ENCODE measurements at places on chromosomes 1 and 21. TPM values are rescaled to one million over a fixed set of nuclear protein-coding genes. Genes with fewer than 3 reads are reported as not detected.

IGFN1 gene
- 1.2 TPM for total RNA-seq

PCP4 gene
- total RNA-seq = not detected

LCE1E gene
- total RNA-seq = not detected

FMN2 gene
- total RNA-seq = not detected

CD84 gene
- not detected for total RNA-seq

CFHR2 gene
- not detected for total RNA-seq

ESRRG gene
- total RNA-seq = not detected

DNA sequence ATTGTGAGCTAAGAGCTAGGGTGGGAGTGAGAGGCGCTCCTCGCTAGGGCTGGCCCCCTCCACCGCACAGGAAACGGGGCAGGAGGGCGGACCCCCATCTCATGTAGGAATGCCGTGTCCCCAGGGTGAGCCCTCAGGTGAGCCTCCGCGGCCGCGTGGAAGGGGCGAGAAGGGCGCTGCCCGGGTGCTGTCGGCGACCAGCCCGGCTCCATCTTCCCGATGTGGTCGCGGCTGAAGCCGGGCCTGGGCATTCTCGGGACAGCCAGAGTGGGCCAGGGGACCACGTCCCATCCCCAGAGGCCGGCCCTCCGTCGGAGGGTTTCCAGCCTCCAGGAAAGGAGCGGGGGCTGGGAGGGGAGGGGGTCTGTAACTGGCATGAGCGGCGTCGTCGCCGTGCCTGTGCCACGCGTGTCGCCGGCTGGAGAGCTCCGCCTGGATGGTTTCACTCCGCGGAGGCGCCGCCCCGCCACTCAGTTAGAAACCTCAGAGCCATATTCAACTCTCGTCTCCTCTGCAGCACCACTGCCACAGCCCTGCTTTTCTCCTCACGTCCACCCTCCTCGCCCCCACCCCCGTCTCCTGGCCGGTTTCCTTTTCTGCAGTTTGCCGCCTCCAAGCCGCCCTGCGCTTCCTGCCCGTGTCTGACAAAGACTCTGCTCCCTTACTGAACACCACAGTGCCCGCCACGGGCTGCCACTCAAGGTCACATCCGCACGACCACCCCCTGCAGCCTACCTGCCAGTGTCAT, at the start of gene TMEM269:
TMEM269 (plus strand) TSS at position 46 of the 748 bp plus-strand sequence. CDS start 4,903 bp downstream, outside the sequence.
- no peak for DNase-seq
- H3K27me3 ChIP-seq = no peaks in the 10 kb centered on the region
- H3K4me1 ChIP-seq = no peaks in the 10 kb centered on the region
- H3K36me3 ChIP-seq = peaks cover 16% of the 10 kb centered on the region
- no peak within 1 kb of the TSS for H3K27ac ChIP-seq

DNA sequence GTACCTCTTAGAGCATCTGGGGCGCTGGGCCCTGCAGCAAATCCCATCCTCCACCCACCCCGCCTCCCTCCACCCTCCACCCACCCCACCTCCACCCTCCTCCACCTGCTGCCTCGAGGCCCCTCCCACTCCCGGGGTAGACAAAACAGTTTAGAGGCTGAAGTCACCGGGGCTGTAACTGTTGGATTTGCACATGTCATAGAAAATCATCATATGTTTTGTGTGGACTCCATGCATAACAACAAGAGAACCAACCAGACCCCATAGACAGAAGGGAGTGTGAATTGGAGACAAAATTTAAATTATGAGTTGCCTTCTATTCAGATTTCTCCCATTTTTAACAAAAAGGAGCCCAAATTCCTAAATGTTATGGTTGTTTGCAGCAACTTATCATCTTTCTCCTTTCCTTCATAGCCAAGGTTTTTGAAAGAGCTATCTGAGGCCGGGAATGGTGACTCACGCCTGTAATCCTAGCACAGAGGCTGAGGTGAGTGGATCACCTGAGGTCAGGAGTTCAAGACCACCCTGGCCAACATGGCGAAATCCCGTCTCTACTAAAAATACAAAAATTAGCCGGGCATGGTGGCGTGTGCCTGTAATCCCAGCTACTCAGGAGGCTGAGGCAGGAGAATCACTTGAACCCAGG, 28.2 kb upstream of the LGALS8 start:
- no peaks in the 10 kb centered on the region for H3K4me1 ChIP-seq
- H3K27ac ChIP-seq = no peak overlapping the region
- no peaks in the 10 kb centered on the region for H3K36me3 ChIP-seq
- H3K27me3 ChIP-seq = no peaks in the 10 kb centered on the region

DNA sequence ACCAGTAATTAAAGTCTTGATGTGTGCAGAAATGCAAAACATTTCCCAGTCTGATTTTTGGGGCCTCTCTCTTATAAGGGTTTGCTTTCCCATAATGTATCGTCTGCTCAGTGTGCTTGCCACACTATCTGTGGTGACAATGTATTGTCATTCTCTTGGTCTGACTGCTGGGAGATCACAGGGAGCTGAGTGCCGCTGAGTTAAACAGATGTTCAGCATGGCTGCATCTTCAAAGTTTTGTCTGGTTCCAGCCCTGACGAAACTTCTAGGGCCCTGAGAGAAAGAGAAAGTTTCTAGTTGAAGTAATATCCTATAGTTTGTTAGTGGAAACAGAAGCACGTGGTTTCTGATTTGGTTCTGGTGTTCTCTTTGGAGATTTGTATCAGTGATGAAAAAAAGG, 42.6 kb downstream of the DNM3 start:
- no peak overlapping the region for H3K4me3 ChIP-seq
- no peak for DNase-seq
- H3K36me3 ChIP-seq = no peaks in the 10 kb centered on the region
- no peaks in the 10 kb centered on the region for H3K27me3 ChIP-seq

DNA sequence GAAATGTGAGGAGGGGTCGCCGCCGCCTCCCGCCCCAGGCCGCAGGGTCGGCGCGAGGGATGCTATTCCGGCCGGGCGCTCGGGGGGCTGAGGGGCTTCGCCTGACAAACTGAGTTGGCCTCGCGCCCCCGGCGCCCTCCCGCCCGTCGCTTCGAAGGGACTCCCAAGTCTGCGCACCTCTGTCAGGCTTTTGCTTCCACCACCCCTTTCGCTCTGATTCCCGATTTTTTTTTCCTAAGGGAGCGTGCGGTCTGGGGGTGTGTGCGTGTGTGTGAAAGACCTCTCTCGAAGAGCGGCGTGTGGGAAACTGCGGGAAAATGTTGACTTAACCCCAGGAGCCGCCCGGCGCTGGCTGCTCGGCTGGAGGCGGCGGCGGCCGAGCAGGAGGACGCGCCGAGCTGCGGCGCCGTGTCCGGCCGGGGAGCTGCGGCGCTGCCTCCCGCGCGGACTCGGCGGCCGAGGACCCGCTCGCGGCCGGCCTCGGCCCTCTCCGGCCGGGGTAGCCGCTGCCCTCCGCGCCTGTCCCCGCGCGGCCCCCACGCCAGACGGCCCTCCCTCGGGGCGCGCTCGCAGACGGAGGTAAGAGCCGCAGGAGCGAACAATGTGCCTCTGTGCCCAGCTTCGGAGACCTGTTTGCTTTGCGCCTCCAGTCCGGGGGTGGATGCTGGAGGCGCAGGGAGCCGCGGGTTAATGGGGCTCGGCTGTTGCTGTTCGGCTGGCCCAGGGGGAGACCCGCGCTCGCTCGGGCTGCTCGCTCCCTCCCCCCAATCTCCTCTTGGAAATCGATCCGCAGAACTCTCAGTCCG, 1.1 kb downstream of the ADGRL2 start:
- H3K4me3 ChIP-seq = peak overlapping the region; percentile 52
- peaks cover 9% of the 10 kb centered on the region for H3K4me1 ChIP-seq
- no peak overlapping the region for H3K27ac ChIP-seq
- DNase-seq = peak; percentile 39

GRCh38 chr1:149846042-149846441, 53.3 kb upstream of the BOLA1 start:
- H3K4me1 ChIP-seq = peaks cover 27% of the 10 kb centered on the region
- no peak for DNase-seq
- no peak overlapping the region for H3K4me3 ChIP-seq
- H3K36me3 ChIP-seq = no peaks in the 10 kb centered on the region
- no peaks in the 10 kb centered on the region for H3K27me3 ChIP-seq
- no peak overlapping the region for H3K27ac ChIP-seq

DNA sequence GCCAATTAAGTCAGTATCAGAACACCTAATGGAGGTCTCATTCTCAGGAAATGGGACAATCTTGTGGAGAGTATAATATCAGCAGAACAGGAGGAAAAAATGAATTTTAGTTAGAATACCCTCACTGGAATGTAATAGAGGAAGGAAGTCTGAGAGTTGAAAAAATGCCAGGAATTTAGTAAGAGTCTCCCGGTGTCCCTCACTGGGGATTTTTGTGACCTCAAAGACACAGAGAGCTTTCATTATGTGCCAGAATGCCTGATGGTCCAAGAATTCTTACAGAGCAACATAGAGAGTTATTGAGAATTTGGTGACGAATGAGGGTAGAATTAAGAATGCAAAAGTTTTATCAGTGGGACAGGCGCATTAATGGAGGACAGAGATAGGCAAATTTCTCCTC, 443.5 kb upstream of the B3GALT2 start:
- H3K36me3 ChIP-seq = no peaks in the 10 kb centered on the region
- peak; percentile 30 for DNase-seq
- no peak overlapping the region for H3K27ac ChIP-seq

DNA sequence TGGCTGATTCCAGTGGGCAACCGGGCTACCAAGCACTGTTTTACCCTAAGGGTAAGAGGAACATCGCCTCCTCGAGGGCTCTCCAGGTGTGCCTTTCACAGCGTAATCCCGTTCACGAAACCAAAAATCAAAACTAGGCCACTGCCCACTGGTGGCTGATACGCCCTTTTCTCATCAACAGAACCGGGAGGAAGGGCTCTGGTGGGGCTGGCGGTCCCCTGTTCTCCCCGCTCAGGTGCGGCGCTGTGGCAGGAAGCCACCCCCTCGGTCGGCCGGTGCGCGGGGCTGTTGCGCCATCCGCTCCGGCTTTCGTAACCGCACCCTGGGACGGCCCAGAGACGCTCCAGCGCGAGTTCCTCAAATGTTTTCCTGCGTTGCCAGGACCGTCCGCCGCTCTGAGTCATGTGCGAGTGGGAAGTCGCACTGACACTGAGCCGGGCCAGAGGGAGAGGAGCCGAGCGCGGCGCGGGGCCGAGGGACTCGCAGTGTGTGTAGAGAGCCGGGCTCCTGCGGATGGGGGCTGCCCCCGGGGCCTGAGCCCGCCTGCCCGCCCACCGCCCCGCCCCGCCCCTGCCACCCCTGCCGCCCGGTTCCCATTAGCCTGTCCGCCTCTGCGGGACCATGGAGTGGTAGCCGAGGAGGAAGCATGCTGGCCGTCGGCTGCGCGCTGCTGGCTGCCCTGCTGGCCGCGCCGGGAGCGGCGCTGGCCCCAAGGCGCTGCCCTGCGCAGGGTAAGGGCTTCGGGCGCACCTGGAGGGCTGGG, at the start of gene IL6R:
IL6R (plus strand) TSS at position 360 of the 763 bp plus-strand sequence; CDS start at position 647, 287 bp downstream.
- no peaks in the 10 kb centered on the region for H3K36me3 ChIP-seq
- H3K4me3 ChIP-seq = peak within 1 kb of the TSS; percentile 50
- H3K27ac ChIP-seq = no peak within 1 kb of the TSS
- H3K4me1 ChIP-seq = peaks cover 13% of the 10 kb centered on the region

- no peak overlapping the region for H3K4me3 ChIP-seq
- H3K36me3 ChIP-seq = no peaks in the 10 kb centered on the region
- H3K27me3 ChIP-seq = no peaks in the 10 kb centered on the region
- no peak for DNase-seq
- H3K27ac ChIP-seq = no peak overlapping the region
Observed at GRCh38 chr1:62050165-62050564, 144.5 kb upstream of the L1TD1 start.

- DNase-seq = no peak
- no peaks in the 10 kb centered on the region for H3K36me3 ChIP-seq
- H3K27me3 ChIP-seq = no peaks in the 10 kb centered on the region
Observed at GRCh38 chr1:169184812-169185211, 78.3 kb downstream of the ATP1B1 start.

DNA sequence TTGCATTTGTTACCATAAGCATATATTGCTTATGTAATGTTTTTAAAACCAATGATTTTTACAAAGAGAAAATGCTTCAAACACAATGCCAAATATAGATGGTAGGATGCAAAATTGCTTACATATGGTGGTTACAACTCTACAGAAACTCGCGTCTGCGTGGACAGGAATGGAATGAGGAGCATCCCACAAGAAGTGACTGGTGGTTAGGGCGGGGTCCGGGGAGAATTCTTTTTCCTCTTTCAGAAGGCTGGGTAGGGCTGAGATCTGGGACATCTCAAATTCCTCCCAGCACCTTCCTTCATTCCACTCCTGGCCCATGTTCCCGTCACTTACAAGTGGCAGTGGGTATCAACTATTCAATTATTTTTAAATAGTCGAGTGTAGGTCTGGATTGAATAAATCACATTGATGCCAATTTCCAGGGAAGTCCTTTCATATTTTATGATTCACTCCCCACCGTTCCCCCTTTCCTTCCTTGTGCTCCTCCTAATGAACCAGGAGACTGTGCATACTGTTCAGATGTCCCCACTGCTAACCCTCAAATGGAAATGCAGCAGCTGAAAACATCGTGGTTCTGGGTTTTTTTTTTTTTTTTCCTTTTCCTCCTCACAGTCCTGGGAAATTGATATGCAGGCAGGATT, 174.5 kb upstream of the POU3F1 start:
- H3K4me1 ChIP-seq = no peaks in the 10 kb centered on the region
- no peaks in the 10 kb centered on the region for H3K27me3 ChIP-seq
- no peak for DNase-seq
- H3K27ac ChIP-seq = no peak overlapping the region
- no peak overlapping the region for H3K4me3 ChIP-seq
